ENCODE measurements at places on chromosomes 7 and 10. TPM values are rescaled to one million over a fixed set of nuclear protein-coding genes. Genes with fewer than 3 reads are reported as not detected.

Gene AGR2
- 343 TPM for total RNA-seq

Gene OR2A7
- total RNA-seq = 2.0 TPM

Gene STEAP4
- not detected for total RNA-seq

Gene EVX1
- not detected for total RNA-seq

Gene NPSR1
- total RNA-seq = not detected

- DNase-seq = no peak
Measured at GRCh38 chr7:128745706-128746105, 6.5 kb downstream of the CALU start.

- peak; percentile 91 for DNase-seq
Measured at GRCh38 chr7:51315393-51316261, 982 bp downstream of the COBL start.

DNA sequence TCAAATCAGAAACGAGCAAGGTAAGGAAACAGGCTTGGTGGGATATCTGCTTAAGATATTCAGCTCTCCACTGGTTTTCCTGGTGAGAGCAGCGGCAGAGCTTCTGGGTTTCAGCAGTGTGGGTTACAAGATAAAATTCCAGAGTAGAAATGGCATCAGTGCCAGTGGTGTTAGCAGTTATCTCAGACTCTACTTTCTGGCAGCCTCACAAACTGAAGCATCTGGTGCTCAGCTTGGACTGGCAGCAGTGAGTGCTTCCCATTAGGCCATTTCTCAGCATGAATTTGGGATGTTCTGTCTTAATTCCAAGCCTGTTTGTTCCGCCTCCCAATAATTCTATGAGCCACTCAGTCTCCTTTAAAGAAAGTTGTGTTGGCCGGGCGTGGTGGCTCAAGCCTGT, 6.9 kb upstream of the GSTO2 start:
- no peak for DNase-seq

DNA sequence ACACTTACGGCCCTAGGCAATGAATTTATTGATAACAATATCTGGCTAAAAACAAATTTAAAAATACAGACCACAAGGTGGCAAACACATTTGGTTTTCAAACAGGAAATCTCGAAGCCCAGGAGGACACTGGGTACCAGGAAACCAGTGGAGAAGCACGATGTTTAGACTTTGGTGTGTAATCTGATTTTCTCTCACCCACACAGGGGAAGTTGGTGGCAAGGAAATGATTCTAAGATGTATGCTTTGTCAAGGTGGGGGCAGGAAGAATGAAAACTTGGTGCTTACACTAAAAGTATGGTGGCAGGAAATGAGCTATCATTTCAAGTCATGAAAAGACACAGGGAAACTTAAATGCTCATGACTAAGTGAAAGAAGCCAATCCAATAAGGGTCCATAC, 113.2 kb upstream of the ANKRD1 start:
- DNase-seq = no peak

Measured in Caco-2 (cell line).